Fibroblast of villous mesenchyme (primary cell): ENCODE measurements at places on chromosomes 5 and 9. TPM values are rescaled to one million over a fixed set of nuclear protein-coding genes. Genes with fewer than 3 reads are reported as not detected.
A peak's percentile ranks its signal among the peaks of the same experiment; 100 is the strongest.

DNA sequence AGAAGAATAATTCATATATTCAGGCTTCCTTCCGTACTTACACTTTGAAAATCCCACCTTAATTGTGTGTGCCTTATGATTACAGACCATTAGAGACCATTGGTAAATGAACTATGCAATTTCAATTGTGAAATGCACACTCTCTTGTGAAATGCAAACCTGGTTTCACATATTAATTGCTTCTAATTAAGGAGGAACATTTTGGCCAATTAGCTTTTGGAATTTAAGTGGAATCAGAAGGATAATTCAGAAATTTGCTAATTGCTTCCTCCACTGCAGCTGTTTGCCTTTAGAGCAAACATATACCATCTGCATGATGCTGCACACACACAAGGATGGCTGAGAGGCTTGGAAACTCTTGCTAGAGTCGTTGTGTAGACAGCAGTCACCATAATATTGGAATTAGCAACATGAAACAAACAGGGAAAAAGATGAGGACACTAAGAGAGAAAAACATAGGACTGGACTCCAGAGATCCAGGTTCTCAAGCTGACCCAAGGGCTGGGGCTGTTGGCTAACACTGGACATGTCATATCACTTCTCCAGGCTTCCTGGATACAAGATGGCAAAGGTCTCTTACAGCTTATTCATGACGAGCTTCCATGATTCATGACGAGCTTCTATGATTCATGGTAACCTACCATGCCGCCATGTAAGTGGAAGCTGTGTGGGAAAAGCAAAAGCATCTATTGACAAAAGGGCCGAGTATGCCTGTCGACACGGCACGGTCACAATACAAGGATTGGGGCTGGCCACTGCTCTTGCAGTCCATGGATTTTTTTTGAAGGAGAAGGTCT lies 78.0 kb downstream of the PTCH1 start:
- no peak for DNase-seq

GRCh38 chr5:5421149-5421960 lies 1.1 kb upstream of the ICE1 start:
- peak; percentile 19 for DNase-seq

DNA sequence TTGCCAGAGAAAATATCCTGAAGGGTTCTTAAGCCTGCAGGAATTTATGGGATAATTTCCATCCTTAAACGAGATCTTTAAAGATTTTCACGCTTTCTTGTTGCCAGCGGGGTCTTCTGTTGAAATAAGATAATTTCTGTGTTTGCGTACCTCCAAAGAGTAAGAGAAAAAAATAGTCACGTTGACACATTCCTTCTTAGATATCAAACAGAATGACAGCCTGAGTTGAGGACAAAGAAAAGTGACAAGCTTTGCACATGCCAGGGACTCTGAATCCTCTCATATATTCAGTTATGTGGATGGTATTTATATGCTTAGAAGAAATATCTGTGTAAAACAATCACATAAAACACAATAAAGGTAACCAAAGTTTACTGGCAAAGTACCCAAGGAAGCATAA lies 21.6 kb upstream of the PAM start:
- DNase-seq: no peak

DNA sequence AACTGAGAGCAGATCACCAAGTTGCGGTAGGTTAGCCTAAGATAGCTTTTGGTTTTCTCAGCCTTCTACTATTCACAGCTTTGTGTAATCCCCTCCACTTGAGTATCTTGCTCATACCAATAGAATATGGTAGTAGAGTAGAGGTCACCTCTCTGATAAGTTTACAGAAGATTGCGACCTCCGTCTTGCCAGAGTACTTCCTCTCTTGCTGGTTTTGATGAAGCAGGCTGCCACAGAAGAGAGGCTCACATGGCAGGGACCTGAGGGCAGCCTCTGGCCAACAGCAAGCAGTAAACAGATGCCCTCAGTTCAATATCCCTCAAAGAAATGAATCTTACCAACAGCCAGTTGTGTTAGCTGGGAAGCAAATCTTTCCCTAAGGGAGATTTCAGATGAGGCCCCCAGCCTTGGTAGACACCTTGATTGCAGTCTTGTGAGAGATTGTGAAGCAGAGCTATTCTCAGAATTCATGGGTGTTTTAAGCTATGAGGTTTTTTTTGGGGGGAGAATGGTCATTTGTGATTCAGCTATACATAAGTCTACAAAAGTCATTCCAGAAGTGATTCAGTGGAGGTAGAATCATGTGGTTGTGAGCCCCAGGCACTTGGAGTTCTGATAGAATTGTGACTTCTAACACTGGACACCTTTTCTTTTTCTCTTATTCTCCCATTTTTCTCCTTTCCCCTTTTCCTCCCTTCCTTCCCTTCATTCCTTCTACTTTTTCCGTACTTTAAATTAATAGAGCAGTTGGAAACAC lies 22.7 kb upstream of the CDKN2B start:
- DNase-seq: no peak

DNA sequence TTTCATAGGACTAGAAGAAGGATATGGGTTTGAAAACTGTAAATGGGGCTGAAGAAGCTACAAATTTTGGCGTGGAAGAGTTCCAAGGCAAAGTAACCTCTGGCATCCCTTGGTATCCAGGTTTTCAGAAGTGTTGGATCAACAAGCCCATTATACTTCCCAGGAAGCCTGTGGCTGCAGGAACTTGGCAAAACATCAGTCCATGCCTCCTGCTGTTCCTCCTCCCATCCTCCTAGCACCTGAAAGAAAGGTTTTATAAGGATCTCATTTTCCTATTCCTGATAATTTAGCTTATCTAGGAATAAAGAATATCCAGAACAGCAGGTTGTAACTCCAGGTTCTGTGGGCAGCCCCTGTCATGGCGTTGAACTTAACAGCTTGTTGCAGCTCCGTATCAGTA lies 72.5 kb upstream of the LPAR1 start:
- no peak for DNase-seq

- DNase-seq: no peak
Measured at GRCh38 chr5:26486631-26487030, 551.8 kb downstream of the CDH9 start.

- DNase-seq: no peak
Measured at GRCh38 chr5:172051643-172052339, 45.4 kb upstream of the FBXW11 start.

- DNase-seq: peak; percentile 56
Measured at GRCh38 chr5:55855509-55855908, 4.4 kb downstream of the IL31RA start.

DNA sequence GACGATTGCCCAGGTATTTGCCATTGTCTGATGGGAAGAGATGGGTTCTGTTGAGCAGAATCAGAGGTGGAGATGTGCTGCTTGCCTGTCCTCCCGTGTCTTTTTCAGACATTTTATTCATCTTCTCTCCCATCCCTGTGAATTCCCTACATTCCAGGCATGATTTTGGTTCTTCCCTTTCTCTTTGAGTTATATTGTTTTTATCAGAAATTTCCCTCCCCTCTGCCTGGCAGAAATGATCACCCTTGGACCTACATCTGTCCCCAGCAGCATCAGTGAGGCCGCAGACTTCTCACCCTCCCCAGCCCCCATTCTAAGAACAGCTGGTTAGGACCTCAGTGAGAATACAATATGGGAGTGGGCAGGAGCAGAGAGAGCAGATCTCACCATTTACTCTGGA lies 640.2 kb downstream of the CCDC171 start:
- DNase-seq: no peak

DNA sequence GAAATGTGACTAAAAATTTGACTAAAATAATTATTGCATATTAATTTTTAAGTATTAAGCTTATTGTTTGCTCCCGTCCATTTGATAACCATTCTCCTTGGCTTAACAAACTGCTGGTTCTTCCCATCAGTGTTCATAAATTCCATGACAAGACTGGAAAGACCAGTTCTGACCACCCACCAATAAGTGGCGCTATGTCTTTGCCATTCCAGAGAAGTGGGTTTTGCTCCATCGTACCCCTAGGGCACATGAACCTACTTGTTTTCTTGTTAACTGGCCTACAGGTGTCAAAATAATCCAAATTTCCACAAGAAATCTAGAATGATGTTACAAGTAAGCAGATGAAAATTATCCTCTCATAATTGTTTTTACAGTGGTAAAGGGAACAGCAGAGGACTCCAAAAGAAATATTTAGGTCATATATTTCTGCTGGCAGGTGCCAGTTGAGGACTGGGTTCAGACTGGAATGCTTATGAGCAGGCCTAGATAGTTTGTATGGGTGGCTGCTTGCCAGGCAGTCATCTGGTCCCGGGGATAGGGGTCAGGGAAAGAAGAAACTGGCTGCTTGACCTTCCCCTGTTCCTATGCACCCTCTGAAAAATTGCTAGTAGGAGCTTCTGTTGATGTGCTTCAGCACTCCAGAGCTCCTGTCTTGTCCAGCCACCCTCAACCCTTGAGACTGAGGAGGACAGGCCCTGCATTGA lies 283.1 kb upstream of the ADAMTSL1 start:
- no peak for DNase-seq

GRCh38 chr9:78898234-78898633 lies 601.3 kb downstream of the PSAT1 start:
- DNase-seq: no peak

DNA sequence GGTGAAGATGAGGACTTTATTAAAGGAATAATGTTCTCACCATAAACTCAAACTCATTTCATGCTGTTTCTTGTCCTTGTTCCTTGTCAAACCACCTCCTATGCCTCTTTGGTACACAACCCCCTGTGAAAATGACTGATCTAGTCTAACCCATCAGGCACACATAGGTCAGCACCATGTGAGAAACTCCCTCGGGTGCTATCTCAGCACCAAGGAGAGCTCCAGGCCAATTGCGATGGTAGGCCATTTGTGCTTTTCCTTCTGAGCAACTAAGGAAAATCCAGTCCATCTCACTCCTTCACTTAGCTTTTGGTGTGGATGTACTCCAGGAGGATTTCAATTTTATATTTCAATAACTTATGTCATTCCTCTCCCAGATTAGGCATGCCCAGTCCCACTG lies 199.8 kb downstream of the ZNF608 start:
- peak; percentile 36 for DNase-seq

- DNase-seq: no peak
Measured at GRCh38 chr5:137195483-137195882, 303.6 kb downstream of the SPOCK1 start.

Gene SPINK4
- total RNA-seq: not detected in 2 replicates

Gene SUSD3
- total RNA-seq: 3.2 and 12.1 TPM in 2 replicates

Gene DRD1
- under 0.01 TPM in 2 replicates for total RNA-seq

Gene ADAMTSL1
- 3.0 and 10.0 TPM in 2 replicates for total RNA-seq

Gene SYK
- not detected in 2 replicates for total RNA-seq

Gene KIF20A
- total RNA-seq: 30.6 and 60.0 TPM in 2 replicates
